ENCODE measurements at places on chromosomes 11 and 22.

DNA sequence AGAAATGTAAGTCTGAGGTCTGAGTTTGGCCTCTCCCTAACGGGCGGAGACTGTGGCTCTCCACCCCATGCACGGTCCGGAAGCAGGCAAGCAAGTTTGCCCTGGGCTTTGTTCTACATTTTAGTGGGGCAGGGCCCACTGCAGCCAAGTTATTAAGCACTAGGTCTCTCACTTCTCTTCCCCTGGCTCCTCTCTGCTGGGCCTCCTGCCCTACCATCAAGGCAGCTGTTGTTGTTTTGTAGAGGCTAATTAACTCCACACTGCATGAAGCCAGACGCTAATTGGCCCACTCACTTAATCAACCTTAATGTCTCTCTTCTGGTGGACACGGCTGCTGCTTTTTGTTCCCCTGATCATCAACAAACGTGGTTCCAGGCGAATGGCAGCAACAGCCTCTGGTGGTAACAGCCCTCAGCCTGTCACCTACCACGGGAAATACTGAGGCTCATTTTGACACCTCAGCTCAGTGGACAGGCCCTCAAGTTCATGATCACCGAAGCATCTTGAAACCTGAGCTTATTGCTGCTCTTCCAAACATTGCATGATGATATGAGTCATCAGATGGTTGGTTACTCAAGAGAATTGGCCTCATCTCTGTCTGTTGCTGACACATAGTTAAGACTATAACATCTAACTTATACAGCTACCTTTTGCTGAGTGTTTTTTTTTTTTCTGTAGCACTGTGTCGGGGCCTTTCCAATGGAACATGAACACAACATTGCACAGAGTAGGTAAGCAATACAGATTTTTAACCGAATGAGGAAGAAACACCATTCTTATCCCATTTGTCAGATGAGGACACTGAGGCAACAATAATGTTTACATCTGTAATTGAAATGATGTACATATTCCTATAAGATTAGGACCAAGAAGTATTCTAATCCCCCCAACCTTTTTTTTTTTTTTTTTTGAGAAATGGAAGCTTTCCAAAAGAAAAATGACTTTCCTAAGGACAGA, 20.8 kb upstream of the LMO2 start:
- DNase-seq: no peak

- no peak for DNase-seq
These were observed 260.0 kb downstream of the SOX6 start for GRCh38 chr11:16096336-16096735.

GRCh38 chr11:105937331-105937730, 84.7 kb downstream of the MSANTD4 start:
- no peak for DNase-seq

GRCh38 chr11:84140386-84141169, 854.4 kb upstream of the CCDC90B start:
- no peak for DNase-seq

- DNase-seq: peak; percentile 53
These were observed 595 bp downstream of the SYVN1 start for GRCh38 chr11:65133724-65134123.

GRCh38 chr22:41650821-41651220, 29.7 kb downstream of the XRCC6 start:
- no peak for DNase-seq

DNA sequence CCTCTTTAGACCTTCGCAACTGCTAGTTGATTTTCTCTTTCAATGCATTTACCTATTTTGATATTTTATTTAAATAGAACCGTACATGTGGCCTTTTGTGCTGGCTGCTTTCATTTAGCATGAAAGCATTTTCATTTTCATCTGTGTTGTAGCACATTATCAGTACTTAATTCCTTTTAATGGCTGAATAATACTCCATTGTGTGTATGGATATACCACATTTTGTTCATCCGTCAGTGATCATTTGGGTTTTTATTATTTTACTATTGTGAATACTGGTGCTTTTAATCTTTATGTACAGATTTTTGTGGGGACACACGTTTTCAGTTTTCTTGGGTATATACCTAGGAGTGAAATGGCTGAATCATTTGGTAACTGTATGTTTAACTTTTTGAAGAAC, 43.1 kb downstream of the MTMR3 start:
- no peak for DNase-seq

GRCh38 chr22:22894740-22895731, 7.4 kb downstream of the IGLL5 start:
- DNase-seq: no peak

GRCh38 chr11:66363805-66364535, 7.6 kb downstream of the SLC29A2 start:
- no peak for DNase-seq
